Spinal cord (tissue), 10 donors: ENCODE measurements at places on chromosomes 7 and 10.

DNA sequence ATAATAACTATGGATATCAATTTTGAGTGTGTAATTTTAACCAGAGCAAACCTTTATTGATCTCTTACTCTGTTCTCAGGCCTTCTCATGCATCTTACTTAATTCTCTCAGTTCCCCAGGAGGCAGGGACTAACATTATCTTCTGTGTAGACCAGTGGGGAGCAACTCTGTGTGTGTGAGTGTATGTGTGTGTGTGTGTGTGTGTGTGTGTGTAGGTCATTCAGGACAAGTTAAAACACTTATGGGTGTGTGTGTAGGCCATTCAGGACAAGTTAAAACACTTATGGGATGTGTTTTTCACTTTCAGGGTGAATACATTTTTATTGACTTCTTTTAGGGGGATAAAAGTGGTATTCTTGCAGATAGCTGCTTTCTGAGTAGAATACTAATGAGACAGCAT lies 145.0 kb downstream of the ADAM12 start:
- DNase-seq = no peak

- no peak for DNase-seq
Measured at GRCh38 chr7:29071203-29071874, 75.0 kb downstream of the CPVL start.

DNA sequence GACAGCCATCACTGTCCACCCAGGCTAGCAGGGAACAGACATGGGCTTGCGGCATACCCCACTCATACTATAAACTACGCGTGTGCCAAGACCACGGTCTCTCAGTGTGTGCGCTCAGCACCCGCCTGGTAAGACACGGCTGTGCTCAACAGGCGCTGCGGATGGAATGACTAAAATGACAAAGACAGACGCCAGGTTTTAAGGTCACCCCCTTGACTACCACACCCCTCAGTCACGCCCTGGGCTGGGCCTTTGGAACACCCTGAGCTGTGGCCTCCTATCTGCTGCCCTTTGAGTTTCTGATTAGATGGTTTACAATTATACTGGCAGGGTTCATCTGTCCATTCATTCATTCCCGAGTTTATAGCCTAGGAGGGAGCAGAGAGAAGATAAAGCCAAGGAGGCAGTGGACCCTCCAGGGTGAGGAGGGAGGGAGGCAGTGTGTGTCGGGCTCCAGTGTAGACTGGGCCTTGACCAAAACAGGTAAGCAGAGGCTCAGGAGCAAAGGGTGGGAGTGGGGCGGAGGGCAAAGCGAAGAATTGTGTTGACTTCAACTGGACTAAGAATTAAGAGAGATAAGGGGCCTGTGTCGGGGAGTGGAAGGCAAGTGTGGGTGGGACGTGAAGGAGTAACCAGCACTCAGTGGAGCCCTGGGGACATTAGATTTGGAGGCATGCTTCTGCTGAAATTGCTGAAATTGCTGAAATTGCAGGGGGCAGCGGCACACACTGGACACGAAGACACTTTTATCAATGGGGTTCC lies 35.0 kb downstream of the TNS3 start:
- DNase-seq = no peak

DNA sequence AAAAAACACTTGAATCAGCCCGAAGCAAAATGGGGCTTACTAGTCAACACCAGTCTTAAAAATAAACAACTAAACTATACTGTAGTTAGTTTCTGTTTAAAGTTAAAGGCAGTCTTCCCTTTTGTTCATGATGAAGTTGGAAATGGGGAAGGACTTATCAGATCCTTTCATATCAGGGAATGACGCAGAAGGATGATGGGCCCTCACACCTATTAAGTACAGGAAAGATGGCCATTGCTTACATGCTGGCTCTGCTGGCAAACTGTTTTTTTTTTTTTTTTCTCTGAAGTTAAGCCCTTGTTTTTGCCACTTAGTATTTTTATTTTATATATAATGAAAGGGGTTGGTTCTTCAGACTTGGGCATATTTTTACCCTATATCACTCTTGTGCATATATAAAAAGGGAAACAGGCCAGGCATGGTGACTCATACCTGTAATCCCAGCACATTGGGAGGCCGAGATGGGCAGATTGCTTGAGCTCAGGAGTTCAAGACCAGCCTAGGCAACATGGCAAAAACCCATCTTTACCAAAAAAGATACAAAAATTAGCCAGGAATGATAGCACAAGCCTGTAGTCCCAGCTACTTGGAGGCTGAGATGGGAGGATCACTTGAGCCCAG lies 16.6 kb upstream of the NRBF2 start:
- no peak for DNase-seq

- DNase-seq = no peak
Measured at GRCh38 chr7:140604760-140605159, 35.9 kb downstream of the DENND2A start.

- DNase-seq = no peak
Measured at GRCh38 chr7:68122801-68123200, 1126.2 kb downstream of the TYW1 start.

DNA sequence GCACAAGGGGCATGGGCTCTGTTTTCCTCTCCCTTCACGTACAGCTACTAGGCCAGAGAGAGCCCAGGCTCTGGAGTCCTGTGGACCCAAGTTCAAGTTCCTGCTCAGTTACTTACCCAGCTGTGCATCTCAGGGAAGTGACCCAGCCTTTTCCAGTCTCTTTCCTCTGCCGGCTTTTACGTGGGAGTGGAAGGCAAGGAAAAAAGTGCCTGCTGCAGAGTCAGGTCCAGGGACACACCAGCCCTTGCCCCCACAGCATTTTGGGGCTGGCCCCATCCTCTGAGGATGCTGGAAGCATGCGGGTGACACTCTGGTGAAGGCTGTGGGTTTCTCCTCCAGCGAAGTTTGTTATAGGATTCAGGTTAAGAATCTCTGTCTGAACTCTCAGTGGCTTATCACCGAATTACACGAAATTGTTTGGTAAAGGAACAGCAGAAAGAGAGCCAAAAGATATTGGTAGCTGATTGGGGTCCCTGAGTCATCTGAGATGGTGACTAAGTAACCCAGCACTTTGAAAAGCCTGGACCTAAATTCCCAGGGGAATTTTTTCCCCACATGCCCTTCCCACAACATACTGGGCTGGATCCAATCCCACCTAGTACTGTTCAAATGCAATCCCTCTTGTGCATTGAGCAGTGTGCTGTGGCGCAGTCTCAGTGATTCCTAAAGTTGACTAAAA lies 424.3 kb downstream of the RPS24 start:
- no peak for DNase-seq

DNA sequence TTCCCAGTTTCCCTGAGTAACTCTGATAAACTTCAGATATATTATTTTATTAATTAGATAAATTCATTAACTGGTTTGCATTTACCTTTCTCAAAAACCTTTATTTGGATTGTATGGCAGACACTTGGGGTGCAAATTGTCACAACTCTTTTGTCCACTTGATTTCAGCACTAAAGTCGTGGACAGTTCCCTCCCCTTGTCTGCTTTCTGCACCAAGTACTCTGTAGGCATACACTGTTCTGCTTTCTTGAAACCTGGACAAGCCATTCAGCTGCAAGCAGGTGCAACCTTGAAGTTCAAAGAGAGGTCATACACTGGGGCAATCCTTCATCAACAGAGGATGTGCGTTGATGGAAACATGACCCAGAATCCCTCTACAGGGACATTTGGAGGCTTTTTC lies 162.9 kb downstream of the ARL5B start:
- DNase-seq = no peak

- DNase-seq = no peak
Measured at GRCh38 chr10:88735661-88736060, 24.2 kb upstream of the LIPN start.

- no peak for DNase-seq
Measured at GRCh38 chr10:125721035-125721434, 1.5 kb downstream of the EDRF1 start.
